SW480 (cell line): ENCODE measurements at places on chromosomes 1 and 21.
A peak's percentile ranks its signal among the peaks of the same experiment; 100 is the strongest.

GRCh38 chr1:18764362-18764761 is 95.1 kb downstream of the TAS1R2 start:
- DNase-seq = no peak

DNA sequence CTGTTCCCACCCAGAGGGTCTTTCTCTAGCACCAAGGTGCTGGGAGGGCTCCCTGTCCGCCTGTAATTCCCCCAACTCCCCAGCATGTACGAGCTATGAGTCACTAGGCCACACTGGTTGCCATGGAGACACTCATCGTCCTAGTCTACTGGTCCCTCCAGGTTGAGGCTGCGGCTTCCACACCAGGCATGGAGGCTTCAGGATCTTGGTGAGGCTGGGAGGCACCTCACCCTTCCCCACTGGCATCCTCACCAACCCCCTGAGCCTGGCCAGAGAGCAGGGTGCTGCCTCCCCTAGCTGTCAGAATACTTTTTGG is 75.6 kb upstream of the KAZN start:
- DNase-seq = peak; percentile 56

DNA sequence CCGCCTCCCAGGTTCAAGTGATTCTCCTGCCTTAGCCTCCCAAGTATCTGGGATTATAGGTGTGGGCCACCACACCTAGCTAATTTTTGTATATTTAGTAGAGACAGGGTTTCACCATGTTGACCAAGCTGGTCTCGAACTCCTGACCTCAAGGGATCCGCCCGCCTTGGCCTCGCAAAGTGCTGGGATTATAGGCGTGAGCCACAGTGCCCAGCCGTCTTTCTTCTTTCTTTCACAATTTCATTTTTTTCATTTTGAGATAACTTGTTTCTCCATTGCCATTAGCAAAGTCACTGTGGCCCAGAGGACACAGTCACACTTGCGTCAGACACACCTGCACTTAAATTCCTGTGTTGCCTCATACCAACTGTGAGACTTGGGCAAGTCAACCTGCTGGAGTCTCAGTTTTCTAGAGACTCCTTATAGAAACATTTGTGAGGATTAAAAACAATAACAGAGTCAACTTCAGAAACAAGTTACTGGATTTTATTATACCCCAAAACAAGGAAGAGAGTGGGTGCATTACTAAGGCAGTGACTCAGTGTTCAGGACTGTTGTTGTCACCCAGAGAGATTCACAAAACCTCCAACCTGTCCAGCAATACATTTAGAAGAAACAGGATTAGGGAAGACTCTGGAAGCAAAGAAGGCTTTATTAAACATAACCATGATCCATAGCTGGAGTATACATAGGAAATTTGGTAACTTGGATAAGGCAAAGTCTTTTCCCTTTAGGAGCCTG is 2.6 kb downstream of the TEDDM1 start:
- no peak for DNase-seq

DNA sequence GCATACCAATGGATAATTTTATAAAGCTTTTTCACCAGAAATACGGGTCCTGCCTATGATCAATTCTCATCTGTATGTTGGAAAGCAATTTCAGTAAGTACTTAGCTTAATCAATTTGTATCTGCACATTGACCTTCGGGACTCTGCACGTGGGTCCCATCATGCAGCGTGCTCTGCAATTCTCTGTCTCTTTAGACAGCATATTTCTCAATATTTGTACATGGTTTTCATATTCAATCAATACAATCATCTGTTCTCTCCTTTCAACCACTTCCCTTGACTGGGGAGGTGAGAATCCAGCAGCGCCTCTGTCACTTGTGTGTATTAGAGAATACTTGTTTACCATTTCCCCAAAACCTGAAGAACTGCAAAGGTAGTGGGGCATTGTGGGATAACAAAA is 220.5 kb downstream of the TNR start:
- DNase-seq = no peak

DNA sequence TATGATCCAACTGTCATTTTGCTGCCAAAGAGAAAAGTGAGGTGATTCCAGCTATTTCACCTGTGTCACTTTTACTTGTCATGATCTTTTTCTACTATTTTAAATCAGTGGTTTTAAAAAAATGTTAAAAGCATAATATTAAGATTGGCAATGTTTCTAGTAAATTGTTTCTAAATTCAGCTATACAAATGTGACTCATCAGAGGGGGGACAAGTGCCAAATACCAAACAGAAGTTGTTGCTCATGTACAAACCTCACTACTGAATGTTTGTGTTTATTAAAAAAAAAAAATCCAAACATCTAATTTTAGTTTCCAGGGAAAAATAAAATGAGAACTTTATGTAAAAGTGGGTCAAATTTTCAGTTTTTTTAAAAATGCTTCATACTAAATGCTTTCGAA is 346.2 kb upstream of the SNX7 start:
- no peak for DNase-seq

GRCh38 chr1:204888294-204888693 is 17.6 kb downstream of the NFASC start:
- no peak for DNase-seq

DNA sequence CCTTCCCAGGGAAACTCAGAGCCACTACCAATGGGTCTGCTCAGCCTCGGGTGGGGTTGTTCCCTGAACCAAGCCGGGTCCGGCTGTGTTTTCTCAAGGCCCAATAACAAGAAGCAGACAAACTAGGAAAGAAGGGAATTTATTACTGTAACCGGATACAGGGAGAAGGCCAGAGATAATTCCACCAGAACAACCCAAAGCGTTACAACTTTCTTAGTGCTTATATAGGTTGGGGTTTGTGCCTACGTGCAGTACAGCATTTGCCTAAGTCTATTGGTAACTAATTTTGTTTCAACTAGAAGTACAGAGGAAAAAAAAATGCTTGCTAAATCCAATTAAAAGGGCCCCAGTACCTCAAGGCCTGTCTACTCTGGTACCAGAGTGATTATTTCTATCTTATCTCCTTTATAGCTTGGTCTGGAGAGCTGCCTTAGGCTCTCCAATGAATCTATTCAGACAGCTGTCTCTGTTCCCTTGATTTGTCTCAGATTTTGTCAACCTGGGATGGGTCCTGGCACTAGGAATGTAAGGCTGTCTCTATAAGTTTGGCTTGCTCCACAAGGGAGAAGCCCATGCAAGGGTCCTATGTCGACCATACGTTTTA is 57.3 kb upstream of the CCDC190 start:
- no peak for DNase-seq

DNA sequence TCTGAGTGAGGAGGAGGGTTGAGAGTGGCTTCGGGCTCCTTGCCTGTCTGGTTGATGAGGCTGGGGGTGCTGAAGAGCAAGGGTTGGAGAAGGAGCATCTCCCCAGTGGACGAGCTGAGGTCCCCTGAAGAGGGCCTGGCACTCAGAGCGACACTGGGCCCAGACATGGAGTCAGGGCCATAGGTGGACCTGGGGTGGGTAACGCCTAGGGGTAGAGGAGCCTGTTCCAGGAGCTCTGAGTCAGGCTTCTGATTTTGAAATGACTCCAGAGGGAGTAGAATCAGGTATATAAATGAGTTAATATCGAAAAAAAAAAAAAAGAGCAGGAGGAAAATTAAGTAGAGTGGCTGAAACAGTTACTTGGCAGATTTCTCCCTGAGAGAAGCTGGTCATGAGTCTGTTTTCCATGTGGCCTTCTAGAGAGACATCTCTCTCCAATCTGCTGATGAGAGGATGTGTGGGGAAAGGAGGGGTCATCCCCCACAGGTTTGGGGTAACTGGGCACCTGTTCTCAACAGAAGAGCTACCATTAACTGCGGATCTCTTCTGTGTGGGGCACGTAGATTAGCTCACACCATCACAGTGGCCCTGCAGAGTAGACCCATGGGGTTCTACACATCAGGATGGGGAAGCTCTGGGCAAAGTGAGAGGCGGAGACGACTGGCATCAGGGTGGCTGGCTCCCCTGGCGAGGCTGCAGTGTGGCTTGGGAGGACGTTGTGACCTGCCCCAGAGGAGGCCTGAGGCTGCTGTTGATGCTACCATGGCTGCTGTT is 115.5 kb downstream of the DHRS3 start:
- no peak for DNase-seq
